ENCODE measurements at places on chromosomes 12 and 14.

DNA sequence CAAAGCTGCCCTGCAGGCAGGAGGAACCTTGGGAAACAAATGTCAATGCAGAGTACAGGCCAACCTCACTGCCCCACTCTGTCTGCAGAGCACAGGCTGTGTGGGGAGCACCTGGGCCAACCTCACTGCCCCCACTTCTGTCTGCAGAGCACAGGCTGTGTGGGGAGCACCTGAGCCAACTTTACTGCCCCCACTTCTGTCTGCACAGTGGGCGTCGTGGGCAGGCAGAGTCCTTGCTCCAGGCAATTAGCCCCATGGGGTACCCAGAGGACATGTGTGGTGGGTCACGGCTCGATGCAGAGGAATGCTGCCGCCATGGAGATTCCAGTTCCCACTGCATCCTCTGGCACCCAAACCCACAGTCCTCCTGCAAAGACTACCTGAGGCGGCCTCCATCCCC, 26.2 kb downstream of the BRF1 start:
- no peak for DNase-seq

DNA sequence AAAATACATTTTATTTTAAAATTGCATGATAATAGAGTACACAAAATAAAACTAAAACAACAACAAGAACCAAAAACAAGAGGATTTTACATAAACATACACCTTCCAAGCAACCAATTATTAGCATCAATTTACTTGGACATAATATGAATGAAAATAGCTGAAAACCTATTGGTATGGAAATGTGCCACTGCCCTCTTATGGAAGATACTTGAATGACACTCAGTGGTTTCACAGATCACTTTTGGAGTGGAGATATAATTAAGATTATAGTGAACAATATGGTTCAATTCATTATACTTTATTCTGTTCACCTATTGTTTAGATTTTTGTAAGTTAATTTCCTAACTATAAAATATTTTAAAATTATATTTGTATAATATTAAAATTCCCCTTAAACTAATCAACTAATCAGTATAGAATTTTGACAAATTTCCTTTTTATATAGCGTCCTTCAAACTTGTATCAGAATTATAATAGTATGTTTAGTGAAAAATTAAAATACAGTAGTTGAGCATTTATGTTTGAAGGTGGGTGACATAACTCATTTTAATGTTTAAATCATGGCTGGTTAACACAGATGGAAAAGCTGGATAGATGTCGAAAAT, 70.1 kb downstream of the SLC6A15 start:
- peak; percentile 62 for DNase-seq

DNA sequence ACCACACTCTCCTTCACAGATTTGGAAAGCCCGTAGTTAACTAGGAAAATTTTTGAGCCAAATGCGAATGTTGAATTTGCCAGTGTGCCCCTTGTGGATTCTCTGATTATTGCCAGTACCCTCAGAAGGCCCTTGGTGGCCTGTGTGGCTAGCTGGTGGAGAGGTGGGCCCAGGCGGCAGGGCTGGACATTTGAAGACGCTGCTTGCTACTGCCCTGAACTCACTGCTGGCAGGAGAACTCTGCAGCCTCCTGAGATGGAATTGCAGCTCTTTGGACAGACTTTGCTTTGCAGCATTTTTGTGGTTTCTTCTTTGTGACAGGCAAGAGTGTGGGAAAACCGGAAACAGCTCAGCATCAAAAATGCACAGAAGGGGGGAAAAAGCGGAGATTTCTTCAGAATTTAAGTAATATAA, 97.6 kb downstream of the TGFB3 start:
- DNase-seq: peak; percentile 92

DNA sequence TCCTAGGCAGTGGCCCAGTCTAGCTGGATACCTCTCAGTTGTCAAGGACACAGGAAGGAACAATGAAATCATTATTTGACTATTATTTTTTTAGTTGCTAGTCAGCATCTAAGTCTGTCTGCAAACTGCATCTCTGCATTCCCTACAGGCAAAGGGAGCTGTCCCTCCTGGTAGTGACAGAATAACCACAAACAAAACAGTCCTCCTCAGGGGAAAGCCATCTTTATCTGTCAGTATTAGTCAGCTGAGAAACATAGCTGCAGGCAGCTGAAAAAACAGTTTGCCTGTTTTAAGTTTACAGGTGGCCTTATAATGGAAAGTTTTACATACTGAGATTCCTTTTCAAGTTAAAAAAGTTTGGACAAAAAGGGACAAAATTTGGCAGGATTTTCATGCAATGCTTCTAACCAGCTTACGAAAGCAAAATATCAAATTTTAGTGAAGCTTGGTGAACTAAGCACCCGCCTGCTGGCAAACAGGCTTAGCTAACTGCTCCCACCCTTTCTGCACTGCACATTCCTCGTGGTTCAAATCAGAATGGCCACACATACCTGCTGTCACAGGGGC, 29.5 kb downstream of the SLC25A21 start:
- DNase-seq: peak; percentile 31

- DNase-seq: peak; percentile 55
Observed at GRCh38 chr12:44000309-44000952, 164.6 kb downstream of the TMEM117 start.

DNA sequence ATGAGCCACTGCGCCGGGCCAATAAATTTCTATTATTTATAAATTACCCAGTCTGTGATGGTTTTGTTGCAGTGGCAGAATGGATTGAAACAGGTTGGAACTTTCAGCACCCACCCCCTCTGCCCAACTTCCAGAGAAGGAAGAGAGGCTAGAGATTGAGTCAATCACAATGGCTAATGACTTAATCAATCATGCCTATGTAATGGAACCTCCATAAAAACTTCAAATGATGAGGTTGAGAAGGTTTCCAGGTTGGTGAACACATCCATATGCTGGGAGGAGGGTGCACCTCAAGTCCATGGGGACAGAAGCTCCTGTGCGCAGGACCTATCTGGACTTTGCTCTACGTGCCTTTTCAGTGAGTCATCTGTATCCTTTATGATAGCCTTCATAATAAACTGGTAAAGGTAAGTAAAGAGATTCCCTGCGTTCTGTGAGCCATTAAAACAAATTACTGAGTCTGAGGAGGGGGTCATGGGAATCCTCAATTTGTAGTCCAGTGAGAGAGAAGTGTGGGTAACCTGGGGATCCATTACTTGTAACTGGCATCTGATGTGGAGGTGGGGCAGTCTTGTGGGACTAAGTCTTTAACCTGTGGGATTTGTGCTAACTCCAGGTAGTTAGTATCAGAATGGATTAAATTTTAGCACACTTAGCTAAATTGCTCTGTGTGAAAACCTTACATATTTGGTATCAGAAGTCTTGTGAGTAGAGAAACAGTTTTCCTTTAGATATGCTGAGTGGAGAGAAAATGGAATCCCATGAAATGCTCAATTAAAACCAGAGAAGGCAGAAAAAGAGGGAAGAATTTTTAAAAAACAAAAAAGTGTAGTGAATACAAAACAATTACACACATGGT, 11.7 kb upstream of the NGDN start:
- no peak for DNase-seq

DNA sequence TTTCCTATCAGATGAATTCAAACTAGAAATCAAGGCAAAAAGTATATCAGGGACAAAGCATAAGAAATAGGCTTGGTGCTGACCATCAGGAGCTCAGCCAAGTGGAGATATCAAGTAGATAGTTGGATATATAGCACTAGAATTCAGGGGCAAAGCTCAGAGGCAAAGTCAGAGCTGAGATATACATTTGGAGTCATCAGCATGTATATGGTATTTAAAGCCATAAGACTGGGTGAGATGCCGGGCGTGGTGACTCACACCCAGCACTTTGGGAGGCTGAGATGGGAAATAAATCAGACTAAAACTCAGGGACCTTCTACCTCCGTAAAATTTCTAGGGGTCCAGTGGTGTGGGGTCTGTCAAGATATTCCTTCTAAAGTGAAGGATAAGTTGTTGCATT, 38.9 kb upstream of the LIMA1 start:
- DNase-seq: no peak

DNA sequence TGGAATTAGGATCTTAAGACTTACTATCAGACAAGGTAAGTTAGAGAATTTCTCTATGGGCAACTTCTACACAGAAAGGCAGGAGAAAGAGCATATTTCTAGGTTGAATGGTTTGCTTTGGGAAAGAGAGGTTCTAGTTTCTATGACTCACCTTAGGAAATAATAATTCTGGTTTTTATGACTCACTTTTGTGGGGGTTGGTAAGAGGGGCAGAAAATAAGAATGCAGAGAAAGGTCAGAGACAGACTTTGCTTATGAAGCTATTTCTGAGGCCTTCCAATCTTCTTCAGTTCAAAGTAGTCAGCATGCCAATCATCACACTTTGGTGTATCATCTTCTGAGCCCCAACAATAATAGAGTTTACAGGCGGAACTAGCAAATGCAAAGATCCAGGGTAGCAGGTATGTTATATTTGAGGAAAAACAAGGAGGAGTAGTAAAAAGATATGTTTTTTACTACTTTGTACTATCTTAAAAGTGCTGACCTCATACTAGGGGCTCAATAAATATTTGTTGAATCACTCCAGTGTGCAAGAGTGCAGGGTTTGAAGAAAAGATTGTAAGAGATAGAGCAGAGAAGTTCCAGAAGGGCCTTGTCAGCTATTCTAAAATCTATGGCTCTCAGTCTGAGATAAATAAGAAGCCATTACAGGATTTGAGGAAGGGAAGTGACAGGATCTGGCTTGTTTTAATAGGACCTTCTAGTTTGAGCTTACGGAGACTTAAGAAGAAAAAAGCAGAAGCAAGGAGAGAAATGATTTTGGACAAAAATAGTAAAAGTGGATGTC, 56.7 kb upstream of the LRFN5 start:
- DNase-seq: peak; percentile 6

DNA sequence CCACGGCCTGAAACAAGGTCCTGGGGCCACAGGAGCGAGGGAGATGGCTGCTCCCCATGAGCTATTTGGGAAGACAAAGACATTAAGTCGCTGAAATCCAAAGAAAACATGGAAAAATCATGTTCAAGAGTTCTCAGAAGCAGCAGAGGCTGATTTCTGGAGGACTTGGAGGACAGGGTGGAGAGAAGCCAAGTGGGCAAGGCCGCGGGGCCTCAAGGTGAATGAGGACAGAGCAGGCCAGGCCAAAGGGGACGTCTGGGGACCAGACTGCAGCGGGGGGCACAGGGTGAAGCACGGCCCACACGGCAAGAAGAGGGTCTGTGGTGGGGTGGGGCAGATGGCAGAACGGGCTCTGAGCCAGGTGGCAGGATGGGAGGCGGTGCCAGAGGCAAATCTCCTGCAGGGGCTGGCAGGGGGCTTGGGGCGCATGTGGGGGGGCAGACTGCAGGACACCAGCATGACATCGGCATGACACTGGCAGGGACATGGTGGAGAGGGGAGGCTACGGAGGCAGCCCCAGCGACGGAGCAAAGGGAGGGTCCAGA, 48.9 kb downstream of the RNF34 start:
- no peak for DNase-seq

DNA sequence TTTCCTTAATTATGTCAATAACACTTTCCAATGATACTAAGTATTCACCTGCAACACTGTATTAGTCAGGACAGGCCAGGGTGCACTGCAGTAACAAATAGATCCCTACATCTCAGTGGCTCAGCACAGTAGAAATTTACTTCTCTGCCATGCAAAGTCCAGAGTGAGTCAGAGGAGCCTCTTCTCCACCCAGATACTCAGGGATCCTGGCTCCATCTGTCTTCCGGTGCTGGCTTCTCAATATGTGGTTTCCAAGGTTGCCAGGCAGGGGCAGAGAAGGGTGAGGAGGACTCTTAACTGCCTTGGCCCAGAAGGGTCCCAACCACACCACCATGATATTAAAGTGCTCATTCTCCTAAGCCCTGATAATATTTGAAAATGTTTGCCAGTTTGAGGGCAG, 47.8 kb downstream of the ADGRD1 start:
- DNase-seq: no peak

DNA sequence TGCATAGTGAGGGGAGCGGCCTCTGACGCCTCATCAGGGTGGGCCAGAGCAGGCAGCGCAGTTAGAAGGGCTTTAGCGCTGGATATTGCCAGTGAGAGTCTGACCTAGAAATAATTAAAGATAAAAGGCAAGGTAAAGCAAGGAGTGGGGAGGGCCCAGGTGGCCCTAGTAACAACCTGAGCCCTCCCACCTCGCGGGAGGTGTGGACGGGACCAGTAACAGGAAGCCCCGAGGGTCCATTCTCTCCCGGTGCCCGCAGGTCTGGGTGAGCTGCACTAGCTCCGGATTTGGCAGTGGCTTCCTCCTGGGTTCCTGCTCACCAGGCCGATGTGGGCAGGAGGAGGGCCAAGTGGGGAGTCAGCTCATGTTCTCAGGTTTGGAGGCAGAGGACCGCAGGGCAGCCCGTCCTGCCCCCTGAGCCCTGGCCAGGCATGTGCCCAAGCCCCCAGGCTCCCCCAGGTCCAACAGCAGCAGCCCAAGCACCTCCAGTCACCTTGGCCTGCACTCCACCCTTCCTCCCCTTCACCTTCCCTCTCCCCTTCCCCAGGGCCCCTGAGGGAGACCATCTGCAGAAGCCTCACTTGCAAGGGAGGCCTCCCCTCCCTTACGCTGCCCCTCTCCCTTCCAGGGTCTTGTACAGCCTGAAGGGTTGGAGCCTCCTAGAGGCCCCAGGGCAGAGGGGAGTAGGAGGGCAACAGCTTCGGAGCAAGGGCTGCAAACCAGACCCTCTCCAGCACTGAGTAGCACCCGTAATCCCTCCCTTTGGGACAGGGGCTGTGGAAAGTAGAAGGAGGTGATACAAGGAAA, 144.3 kb upstream of the FKBP4 start:
- DNase-seq: no peak

GRCh38 chr14:68784226-68784910, 8.5 kb downstream of the ZFP36L1 start:
- DNase-seq: peak; percentile 52

GRCh38 chr12:27620121-27620520, 76.1 kb upstream of the REP15 start:
- no peak for DNase-seq

DNA sequence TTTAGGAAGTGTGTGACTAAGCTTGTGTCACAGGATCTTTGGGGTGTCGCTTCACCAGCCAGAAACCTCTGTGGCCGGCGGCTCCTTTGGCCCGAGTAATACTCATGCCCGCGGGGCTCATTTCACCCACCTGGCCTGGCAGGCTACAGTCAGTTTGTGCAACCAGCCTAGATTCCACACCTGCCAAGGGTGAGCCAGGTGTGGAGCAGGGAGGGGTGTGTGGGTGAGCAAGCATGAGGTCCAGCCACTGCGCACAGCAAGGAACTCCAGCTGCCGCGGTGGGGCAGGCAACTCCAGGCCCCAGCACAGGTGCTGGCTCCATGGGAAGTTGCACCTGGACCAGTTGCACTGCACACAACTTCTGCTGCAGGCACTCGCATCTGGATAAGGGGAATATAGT, 462.3 kb upstream of the LRFN5 start:
- DNase-seq: no peak

- peak; percentile 50 for DNase-seq
Observed at GRCh38 chr14:31568161-31568560, 7.0 kb downstream of the NUBPL start.

DNA sequence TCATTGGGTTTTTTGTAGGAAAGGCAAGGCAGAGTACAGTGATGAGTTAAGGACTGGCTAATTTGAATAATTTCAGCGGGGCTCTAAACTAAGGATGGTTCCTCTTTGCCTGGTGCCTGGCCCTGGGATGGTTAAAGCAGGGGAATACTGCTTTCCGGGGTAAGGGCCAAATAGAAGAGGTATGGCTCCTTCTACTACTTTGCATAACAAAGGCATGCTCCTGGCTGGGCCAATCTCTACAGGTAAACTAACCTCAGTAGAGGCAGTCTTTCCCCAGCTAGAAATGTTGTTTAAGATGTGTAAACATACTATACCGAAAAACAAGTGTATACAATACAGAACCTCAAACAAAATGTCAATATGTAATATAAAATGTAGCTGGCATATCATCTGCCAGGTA, 1239.0 kb downstream of the SLC16A7 start:
- no peak for DNase-seq

GRCh38 chr12:116087962-116088361, 189.5 kb downstream of the MED13L start:
- DNase-seq: no peak
